NCI-H1436 (cell line): ENCODE measurements at places on chromosomes 4 and X.

- no peak for DNase-seq
These were observed 945.0 kb upstream of the INTU start for GRCh38 chr4:126687655-126688358.

GRCh38 chrX:109902665-109903064, 100.2 kb upstream of the TMEM164 start:
- DNase-seq, result no peak

- DNase-seq, result no peak
These were observed 29.7 kb downstream of the ATG4A start for GRCh38 chrX:108121291-108121690.

- DNase-seq, result no peak
These were observed 47.2 kb upstream of the TFDP3 start for GRCh38 chrX:133265331-133265730.

DNA sequence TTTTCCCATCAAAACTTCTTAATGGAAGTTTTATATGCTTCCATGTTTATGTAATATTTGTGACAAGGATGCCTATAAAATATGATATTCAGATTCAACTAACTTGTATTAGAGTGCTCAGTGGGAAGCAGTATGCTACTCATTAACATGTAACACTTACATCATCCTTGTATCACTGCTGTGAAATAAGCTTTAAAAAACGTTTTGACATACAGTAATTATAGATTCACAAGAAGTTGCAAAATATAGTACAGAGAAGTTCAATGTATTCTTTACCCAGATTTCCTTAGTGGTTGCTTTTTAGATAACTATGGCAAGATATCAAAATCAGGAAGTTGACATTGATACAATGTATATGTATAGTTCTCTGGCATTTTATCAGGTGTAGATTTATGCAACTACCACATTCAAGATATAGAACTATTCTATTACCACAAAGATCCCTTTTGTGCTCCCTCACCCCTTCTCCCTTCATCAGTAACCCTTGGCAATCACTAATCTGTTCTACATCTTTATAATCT, 56.3 kb downstream of the DTHD1 start:
- DNase-seq, result no peak

GRCh38 chr4:122622400-122622799, 1.5 kb upstream of the IL21 start:
- DNase-seq, result no peak
